Stimulated activated CD4-positive, alpha-beta T cell treated with anti-CD3 and anti-CD28 coated beads, Interleukin-2, amount 100 ng/mL, for 24 hours (primary cell): ENCODE measurements at places on chromosomes 5 and 9.

DNA sequence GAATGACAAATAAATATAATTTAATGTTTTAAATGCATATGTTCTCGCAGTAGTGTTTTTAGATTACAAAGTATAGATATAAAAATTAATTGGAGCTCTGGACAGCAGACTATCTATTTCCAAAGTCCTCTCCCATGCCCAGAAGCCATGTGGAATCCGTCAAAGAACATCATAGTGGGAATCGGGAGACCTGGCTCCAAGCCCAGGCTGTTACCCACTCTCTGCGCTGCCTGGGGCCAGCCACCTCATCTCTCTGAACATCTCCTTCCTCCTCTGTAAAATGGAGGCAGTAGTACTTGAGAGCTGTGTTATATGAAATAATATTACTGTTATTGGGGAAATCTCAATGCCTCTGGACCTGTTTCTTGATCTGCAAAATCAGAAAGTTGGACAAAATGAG is 58.1 kb upstream of the SLC30A5 start:
- no peak for DNase-seq

- no peak for DNase-seq
These were observed 26.9 kb downstream of the PTGES2 start for GRCh38 chr9:128100581-128100980.

GRCh38 chr5:43305948-43306565 is 7.2 kb downstream of the HMGCS1 start:
- no peak for DNase-seq

DNA sequence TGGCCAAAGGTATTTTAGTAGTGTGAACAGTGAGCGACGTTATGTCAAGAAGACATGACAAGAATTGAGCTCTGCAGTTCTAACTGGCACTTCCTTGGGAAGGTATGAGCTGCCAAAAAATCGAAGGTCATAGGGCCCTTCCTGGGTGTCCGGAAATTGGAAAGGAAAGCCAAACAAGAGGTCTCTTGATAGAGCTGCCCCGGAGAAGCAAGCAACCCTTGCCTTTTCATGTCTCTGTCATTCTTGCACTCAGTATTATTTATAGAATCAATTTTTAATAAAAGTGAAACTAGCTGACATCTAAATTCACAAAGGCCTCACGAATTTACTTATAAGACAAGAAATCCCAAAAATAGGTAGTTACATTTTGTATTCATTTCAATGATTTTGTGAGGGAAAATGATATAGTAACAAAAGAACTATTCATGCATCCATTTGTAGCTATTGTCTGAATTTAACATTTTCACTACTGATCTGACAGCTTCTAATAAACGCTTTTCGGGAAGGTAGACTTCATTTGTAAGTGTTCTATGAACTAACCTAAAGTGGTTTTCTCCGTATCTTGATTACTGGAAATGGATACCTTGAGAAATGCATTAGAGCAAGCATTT is 113.8 kb upstream of the VCAN start:
- DNase-seq, result no peak

DNA sequence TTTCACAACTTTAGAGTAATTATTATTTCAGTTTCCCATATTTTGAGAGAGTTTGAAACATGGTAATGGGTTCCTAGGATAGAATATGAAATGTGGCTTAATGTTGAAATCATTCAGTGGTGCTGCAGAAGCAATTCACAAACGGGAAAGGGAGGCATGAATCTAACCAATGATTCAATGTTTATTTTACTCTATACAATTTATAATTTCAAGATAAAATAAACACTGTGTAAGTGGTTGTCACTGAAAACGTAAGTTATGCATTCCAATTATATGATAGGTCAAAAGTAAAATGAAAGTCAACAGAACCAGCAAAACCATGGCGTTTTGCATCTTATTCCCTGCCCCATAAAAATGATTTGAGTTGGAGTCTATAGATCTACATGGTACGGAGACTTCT is 1207.1 kb upstream of the CDH18 start:
- no peak for DNase-seq

DNA sequence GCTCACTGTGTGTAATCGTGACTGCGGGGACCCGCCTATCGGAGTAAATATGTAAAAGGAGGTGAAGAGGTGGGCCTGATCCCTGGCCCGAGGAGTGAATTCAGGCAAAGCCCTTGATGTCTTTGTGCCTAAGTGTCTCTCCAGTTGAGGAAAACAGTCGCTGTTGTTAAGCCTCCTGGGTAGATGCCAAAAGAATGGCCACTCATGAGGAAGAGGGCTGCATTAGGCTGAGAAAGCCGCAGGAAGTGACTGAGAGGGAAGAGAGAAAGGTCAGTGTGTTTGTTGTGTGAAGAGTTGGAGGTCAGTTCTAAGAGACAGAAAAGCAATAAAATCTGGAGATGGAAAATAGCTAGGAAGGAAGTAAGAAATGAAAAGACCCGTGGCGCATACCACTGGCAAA is 35.8 kb upstream of the PIP5K1B start:
- no peak for DNase-seq

- DNase-seq, result no peak
These were observed 58.0 kb upstream of the IL6ST start for GRCh38 chr5:56052735-56053134.

DNA sequence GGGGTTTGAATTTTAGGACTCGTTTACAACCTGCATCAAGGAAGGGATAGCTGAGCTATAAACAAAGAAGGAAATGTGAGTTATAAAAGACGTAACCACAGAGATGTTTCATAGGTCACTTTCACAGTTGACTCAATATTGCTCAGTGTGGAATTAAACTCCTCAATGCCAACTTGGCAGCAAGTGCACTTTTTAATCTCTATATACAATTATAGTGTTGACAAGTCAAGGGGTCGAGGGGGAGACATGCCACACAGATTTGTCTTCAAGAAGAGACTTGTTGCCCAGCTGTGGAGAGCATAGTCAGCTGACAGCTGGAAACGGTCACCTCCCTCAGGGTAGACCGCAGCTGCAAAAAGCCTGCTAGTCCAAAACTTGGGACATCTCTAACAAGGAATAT is 163.4 kb upstream of the DMAC1 start:
- no peak for DNase-seq

DNA sequence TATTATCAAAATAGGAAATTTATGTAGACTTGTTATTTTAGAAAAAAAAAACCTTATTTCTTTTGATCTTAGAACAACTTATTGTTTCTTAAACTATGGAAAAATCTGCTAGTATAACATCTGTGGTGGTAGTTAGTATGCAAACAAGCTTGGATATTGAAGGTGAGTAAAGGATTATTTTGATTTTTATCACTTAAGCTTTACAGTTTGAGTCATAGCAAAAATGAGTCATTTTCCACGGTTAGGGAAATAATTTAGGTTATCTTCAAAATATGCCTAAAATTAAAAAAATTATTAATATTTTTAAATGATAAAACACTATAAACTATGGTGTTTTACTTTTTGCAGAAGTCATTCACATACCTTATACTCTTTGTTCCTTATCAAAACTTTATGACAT is 107.2 kb upstream of the DHFR start:
- no peak for DNase-seq

DNA sequence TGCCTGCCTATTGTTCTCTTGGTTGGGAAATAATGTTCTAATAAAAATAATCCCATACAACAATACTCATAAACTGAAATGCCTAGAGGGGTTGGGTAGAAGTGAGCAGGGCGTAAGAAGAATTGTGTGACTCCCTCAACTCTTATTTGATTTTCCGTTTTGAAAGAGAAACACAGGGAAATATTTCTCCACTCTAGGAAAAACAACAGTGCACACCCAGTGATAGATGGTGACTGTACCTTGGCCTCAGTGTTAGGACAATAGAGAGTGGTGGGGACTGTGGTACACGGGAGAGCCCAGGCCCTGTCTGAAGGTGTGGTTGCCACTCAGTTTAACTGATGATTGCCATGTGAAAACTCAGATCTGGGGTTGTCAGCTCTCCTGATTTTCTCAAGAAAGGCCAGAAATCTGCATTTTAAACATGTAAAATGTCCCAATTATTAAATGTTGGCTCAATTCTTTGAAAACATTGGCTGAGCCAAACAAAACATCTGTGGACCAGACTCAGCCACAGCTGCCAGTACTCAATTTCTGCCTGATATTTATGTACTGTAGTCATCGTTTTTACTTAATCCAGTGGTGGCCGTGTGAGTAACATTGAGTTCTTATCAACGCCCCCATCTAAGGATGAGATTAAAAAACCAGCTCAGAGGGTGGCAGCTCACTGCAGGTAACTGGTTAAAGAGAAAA is 103.8 kb upstream of the ZNF618 start:
- no peak for DNase-seq

DNA sequence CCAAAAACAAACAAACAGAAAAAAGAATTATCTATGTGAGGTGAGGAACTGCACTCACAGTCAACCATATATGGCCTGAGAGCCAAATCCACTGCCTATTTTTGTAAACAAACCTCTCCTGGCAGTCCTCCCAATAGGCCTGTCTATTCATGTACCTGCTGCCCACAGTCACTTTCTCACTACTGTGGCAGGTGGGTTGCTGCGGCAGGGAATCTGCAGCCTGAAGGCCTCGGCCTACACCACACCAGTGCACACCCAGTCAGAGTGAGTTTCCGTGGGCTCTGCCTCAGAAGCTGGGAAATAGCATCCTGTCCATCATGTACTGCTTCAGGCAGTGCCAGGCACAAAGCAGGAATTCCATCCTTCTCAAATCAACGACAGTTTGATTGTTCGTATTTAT is 82.3 kb downstream of the SPTLC1 start:
- DNase-seq, result no peak

GRCh38 chr5:44969825-44970224 is 161.1 kb downstream of the MRPS30 start:
- DNase-seq, result no peak

GRCh38 chr9:131398204-131398603 is 4.3 kb downstream of the PRRC2B start:
- peak; percentile 36 for DNase-seq

GRCh38 chr5:127891942-127892341 is 188.8 kb downstream of the CCDC192 start:
- DNase-seq, result no peak

DNA sequence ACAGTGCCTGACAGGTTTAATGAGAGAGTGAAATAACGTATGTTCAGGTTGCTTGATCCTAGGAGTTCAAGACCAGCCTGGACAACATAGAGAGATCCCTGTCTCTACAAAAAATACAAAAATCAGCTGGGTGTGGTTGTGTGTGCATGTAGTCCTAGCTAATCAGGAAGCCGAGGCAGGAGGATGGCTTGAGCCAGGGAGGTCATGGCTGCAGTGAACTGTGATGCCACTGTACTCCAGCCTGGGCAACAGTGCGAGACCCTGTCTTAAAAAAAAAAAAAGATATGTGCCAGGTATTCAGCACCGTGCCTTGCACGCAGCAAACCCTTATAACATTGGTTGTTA is 38.8 kb upstream of the SPRY4 start:
- no peak for DNase-seq

- no peak for DNase-seq
These were observed 191.8 kb downstream of the MELK start for GRCh38 chr9:36764364-36765076.

GRCh38 chr5:94856257-94856800 is 237.9 kb downstream of the SLF1 start:
- no peak for DNase-seq

- no peak for DNase-seq
These were observed 69.3 kb upstream of the MOCS2 start for GRCh38 chr5:53178830-53179229.

DNA sequence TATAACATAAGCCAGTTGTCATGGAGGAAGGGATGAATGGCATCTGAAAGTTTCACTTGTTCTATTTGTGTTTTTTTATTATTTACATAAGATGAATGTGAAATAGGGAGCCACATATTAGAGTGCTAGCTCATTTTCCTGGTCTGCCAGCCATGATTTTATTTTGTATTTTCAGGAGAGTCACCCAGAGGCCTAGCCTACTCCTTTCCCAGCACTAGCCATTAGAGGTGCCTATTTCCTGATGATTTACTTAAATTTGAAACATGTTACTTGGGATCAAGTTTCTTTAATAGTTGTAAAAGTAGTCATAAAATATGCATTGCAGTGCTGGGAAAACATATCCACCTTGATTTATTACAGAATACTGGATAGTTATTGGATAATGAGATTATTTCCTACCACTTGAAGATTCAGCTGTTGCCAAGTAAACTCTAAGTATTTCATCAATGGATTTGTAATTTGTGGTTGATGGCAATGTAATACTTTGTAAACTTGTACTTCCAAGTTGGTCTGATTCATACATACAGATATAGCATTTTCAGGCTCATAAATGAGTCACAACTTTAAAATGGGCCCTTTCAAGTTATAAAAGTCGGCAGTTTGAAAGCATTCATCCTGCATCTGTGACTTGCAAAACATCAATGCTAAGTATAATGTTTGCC is 50.8 kb downstream of the KCNN2 start:
- DNase-seq, result no peak

- no peak for DNase-seq
These were observed 451.6 kb downstream of the TLE1 start for GRCh38 chr9:81237565-81238231.

DNA sequence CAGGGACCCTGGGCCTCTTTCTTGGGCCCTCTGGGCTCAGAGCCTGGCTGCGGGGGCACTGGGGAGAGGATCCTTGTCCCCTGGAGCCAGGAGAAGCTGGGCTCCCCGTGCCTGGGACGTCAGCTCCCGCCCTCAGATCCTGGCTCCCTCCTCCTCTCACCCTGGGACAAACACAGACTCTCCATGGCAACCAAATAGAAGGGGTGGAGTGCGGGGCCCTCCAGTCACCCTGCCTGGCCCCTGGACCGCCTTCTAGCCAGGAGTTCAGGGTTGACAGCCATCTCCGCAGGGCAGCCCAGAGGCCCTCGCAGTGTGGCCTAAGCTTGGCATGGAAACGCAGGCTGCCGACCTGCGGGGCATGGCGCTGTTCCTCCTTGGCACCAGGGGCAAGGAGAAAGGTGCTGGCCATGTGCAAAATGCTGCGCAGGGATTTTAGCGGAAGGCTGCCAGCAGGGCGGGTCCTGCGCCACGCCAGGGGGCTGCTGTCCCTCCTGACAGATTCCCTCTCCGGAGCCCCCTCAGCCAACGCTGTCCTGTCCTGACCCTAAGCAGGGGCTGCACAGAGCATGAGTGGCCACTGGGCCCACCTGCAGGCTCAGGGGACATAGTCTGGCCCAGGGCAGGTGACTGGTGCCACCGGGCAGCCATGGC is 1.0 kb downstream of the ZDHHC11 start:
- no peak for DNase-seq

DNA sequence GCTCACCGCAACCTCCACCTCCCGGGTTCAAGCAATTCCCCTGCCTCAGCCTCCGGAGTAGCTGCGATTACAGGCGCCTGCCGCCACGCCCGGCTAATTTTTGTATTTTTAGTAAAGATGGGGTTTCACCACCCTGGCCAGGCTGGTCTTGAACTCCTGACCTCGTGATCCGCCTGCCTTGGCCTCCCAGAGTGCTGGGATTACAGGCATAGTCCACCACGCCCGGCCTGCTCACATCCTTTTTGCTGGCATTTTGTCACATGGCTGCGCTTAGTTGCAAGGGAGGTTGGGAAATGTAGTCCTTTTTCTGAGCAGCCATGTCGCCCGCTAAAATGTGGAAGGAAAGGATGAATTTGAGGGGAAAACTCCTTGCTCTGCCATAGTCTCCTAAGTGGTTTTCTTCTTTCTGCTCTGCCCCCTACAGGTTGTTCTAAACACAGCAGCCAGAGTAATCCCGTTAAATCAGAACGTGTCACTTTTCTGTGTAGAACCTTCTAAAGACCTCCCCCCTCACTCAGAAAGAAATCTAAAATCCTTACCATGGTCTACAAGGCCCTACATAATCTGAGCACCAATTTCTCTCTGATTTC is 57.8 kb upstream of the HSPA9 start:
- peak; percentile 17 for DNase-seq
